B cell (primary cell): ENCODE measurements at places on chromosomes 12 and 14. TPM values are rescaled to one million over a fixed set of nuclear protein-coding genes. Genes with fewer than 3 reads are reported as not detected.

The EIF2B2 gene
- total RNA-seq: 25.5 and 31.1 TPM in 2 replicates

The CNTN1 gene
- not detected in 2 replicates for total RNA-seq

The HOXC10 gene
- total RNA-seq: not detected in 2 replicates

The SPIC gene
- total RNA-seq: not detected in 2 replicates

The GPR65 gene
- total RNA-seq: 13.4 and 13.7 TPM in 2 replicates

The CPSF2 gene
- 42.6 and 46.1 TPM in 2 replicates for total RNA-seq
